M059J (cell line): ENCODE measurements at places on chromosomes 1 and 21.

- no peak for DNase-seq
These were observed 281.5 kb downstream of the PDE4B start for GRCh38 chr1:66074147-66074546.

GRCh38 chr1:63880958-63881576 lies 107.2 kb downstream of the ROR1 start:
- DNase-seq = no peak

- DNase-seq = no peak
These were observed 42.1 kb upstream of the DIP2A start for GRCh38 chr21:46416551-46416950.

DNA sequence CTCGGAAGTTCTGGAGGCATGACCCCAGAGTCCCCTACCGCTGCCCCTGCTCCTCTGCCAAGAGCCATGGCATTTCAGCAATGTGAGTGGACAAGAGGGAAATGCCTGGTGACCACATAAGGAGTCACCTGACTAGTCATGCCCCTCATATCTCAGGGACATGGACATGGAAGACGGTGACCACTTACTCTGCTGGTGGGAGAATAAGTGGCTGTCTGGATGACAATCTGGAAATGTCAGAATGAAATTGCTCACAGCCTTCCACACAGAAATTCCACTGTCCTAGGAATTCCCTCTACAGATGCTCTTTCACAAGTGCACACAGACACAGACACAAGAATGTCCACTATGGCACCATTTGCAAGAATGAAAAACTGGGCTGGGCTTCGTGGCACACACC lies 24.3 kb upstream of the PLEKHG5 start:
- peak; percentile 82 for DNase-seq

DNA sequence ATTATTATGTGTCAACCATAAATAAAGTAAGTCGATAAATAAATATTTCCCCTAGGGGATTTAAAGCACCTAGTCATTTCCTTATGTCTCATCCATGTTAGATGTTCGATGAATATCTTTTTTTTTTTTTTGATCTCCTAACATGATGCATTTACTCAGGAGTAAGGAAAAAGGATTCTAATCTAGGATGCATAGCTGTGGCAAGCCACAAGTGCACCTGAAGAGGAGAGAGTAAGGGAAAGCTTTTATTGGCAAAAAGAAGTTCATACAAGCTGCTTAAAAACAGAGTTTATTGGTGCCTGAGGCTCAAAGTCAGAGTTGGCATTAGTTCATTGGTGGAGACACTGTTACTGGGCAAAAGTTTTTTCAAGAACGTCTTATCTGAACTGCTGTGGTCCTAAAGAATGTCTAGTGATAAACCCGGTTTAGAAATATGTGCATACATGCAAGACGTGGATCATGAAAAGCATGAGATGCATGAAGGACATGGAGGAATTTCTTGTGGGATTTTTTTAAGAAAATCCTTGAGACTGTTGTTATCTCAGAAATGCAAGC lies 51.7 kb downstream of the SWT1 start:
- peak; percentile 34 for DNase-seq

DNA sequence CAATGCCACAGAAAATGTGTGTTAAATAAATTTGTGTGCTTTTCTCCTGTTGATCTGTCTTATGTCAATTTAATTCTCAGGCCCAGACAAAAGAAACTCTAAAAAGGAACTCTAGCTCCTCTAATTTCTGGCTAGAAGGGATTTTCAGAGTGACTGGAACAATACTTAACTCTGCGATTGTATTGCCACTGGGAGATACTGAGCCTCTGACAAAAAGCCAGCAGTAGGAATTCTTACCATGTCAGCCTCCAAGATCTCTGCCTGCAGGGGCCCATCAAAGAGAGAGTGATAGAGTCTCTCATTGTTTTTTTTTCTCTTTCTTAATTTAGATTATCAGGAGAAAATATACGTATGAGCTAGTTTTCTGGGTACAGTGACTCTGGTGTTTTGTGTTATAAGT lies 1165.7 kb downstream of the BRINP3 start:
- DNase-seq = no peak

DNA sequence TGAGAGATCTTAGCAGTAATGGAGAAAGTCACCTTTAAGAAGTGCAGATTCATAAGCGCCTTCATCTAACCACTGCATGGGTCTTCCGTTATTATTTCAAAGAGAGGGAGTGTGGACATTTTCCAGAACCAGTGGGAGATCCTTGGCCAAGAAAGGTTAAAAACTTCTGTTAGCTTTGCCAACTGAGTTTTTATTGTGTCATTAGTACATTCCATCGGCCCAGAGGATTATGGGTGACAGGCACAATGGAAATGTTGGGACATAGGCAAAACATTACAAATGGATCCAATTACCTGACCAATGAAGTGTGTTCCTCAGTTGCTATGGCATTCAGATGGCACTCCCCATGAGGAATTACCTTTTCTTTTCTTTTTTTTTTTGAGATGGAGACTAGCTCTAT lies 115.5 kb downstream of the PPIAL4G start:
- peak; percentile 12 for DNase-seq

DNA sequence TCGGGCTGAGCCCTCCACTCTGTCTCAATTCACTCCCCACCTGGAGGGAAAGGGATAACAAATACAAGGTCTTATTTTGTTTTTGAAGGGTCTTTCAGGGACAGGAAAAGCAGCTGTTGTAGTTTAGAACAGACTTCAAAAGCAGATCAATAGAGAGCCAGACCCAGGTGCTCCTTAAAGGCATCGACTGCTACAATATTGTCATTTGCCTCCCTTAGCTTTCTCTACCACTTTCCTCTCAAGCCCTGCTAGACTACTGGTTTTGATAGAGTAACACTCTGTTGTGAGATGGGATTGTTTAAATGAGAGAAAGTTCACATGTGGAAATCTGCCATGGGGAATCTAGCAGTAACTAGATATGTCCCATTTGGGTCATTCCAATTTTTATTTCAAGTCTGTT lies 24.0 kb downstream of the RGS7 start:
- no peak for DNase-seq

- no peak for DNase-seq
These were observed 136.3 kb downstream of the CDC42BPA start for GRCh38 chr1:227182012-227182411.

DNA sequence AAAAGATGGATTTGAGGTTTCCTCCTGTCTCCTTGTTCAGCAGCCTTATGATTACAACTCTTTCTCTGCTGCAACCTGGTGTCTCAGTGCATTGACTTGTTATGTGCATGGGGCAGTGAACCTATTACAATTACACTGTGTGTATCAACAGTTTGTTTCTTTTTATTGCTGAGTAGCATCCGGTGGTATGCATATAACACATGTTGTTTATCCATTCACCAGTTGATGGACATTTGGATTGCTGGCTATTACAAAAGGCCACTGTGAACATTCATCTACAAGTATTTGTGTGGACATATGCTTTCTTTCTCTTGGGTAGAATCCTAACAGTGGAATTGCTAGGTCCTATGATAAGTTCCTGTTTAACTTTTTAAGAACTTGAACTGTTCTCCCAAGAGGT lies 65.9 kb downstream of the FMO4 start:
- DNase-seq = peak; percentile 10

DNA sequence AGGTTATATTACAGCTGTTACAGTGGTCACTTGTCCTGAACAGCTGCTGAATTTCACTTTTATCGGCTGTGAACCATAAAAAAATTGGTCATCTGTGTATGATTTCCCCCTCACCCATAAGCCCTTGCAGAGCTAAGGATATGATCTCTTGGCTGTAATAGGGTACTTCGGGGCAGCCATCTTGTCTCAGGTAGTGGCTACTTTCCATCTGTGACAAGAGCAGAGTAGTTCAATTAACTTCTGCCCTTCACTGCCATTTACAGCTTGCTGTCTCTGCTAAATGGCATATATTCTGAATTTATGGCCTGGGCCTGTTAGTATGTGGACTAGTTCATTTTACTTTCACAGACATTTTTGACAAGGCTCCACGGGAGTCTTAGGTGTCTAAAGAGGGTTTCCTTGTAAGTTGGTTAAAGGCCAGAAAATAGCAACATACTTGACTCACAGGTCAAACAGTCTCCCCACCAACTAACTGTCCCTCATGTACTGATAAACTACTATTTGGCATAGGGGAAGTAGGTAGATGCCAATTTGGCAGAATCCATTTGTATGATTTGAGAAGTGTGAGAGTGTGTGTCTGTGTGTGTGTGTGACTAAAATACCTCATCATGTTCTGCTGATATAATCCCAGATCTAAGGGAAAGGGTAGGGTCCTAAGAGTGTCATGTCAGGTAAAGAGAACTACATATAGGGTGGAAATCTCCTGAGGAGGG lies 151.6 kb downstream of the KCTD3 start:
- no peak for DNase-seq

- no peak for DNase-seq
These were observed 32.5 kb downstream of the KIAA1614 start for GRCh38 chr1:180945151-180945550.

DNA sequence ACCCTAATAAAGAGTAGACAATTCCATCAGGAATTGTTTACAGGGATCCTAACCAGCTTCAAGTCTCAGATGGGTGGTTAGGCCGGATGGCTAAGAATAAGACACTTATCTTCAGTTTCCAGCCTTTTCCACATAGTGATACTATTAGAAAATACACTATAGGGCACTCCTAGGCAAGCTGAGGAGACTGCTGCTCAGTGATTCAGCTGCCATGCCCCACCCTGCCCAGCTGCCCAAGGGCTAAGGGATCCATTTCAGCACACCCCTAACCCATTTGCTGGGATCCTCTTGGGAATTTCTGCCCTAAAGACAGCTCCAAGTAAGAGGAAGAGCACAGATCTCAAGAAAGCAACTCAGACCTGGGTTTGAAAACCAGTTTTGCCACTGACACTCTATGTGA lies 31.9 kb downstream of the PLPP3 start:
- DNase-seq = no peak

DNA sequence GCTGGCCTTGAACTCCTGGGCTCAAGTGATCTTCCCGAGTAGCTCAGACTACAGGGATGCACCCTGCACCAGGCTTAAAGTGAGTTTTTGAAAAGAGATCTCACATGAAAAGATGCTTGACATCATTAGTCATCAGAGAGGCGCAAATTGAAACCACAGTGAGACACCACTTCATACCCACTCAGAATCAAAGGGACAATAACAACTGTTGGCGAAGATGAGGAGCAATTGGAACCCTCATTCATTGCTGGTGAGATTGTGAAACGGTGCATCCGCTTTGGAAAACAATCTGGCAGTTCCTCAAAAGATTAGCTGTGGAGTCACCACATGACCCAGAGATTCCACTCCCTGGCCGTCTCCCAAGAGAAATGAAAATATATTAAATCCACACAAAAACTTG lies 122.3 kb downstream of the PGBD5 start:
- DNase-seq = peak; percentile 76

- DNase-seq = no peak
These were observed 92.3 kb downstream of the SPATA46 start for GRCh38 chr1:162284206-162284955.

DNA sequence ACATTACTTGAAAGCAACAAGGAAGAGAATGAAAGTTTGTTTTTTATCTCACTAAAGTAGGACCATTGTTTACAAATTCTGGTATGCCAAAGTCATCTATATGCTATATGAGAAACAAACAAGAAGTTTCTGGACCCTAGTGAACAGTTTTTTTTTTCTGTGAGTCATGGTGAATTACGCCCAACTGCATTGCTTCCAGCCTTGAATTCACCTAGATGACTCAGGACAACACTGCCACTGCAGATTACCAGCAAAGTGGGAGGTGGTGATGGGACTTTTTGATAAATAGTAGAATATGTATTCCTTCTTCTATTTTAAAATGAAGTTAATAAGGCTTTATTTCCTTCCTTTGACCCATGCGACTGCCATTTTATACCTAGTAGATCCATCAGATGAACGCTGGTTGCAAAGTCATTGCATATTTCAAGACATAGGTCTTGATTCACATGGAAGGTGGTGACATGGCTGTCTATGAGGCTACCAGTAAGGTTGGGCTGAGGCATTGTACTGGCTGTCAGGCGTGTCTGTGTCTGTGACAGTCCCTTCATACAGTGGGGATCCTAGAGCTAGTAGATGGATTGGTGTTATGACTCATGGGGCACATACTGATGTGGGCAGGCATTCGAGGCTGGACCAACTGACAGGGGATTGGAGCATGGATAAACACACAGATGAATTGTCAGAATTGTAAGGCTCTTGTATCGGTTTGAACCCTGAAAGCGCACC lies 49.1 kb upstream of the APOBEC4 start:
- peak; percentile 64 for DNase-seq
